Spinal cord (tissue), 10 donors: ENCODE measurements at places on chromosomes 11 and 22. TPM values are rescaled to one million over a fixed set of nuclear protein-coding genes. Genes with fewer than 3 reads are reported as not detected.

- DNase-seq = no peak
Measured at GRCh38 chr11:24267014-24267413, 229.8 kb upstream of the LUZP2 start.

DNA sequence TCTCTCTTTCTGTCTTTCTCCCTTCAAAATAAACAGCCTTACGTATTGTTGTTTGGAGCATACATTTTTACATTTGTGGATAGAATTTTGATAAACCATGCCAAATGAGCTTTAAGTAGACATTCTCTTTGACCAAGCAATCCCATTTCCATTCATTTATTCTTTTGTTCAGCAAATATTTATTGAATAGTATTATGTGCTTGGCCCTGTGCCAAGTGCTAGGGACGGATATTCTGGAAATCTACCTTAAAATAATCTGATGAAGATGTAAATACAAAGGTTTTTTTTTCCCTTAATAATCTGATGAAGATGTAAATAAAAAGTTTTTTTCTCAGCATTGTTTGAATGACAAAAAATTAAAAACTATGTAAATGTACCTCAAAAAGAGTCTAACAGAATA, 2.1 kb downstream of the OLFML1 start:
- DNase-seq = no peak

DNA sequence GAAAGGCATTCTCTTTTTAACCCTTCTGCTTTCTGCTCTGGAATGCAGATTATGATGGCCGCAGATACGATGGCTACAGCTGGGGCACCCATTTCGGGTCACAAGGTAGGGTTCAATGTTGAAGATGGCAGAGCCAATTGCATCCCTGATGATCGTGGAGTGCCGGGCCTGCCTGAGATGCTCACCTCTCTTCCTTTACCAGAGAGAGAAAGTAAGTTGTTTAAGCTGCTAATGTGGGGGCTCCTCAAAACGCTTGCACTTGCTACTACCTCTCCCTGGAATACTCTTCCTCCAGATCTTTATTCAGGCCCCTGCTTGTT, 50.8 kb upstream of the PRDM11 start:
- DNase-seq = no peak

GRCh38 chr11:94472916-94473799, 20.5 kb downstream of the MRE11 start:
- no peak for DNase-seq

- no peak for DNase-seq
Measured at GRCh38 chr22:44906248-44906936, 103.4 kb downstream of the PHF21B start.

- no peak for DNase-seq
Measured at GRCh38 chr11:20854215-20854955, 185.0 kb downstream of the NELL1 start.

- no peak for DNase-seq
Measured at GRCh38 chr11:35326266-35326879, 93.0 kb downstream of the SLC1A2 start.

DNA sequence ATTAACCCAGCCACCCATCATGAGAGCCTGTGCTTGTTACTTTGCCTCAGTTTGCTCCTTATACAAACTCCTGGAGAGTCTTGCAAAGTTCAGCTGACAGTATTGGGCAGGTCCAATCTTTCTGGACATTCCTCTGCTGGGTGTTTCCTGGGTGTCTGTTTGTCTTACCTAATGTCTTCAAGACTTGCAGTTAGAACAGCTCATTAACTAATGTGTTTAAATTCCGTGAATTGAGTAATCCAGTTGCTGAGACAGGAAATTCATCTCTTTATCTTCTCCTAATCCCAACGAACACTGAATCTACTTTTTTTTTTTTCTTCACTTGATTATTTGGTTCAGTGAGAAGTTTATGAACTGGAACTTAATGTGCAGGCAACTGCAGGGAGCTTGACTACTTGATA, 20.6 kb downstream of the BCO2 start:
- DNase-seq = no peak

- no peak for DNase-seq
Measured at GRCh38 chr11:117588166-117588810, 208.7 kb downstream of the DSCAML1 start.

GRCh38 chr22:32922186-32922585, 120.7 kb downstream of the TIMP3 start:
- no peak for DNase-seq

- peak; percentile 41 for DNase-seq
Measured at GRCh38 chr11:1826552-1827094, 8.2 kb upstream of the SYT8 start.

GRCh38 chr22:28094771-28095170, 175.7 kb upstream of the PITPNB start:
- no peak for DNase-seq

GRCh38 chr11:10973416-10973815, 115.6 kb upstream of the ZBED5 start:
- DNase-seq = peak; percentile 76

GRCh38 chr11:75342231-75342918, 9.1 kb downstream of the ARRB1 start:
- peak; percentile 77 for DNase-seq

- DNase-seq = no peak
Measured at GRCh38 chr11:74427384-74427886, 29.2 kb upstream of the PGM2L1 start.

The OR5B21 gene
- polyA plus RNA-seq = not detected

The FIBIN gene
- polyA plus RNA-seq = 97.6 TPM

The BIRC3 gene
- polyA plus RNA-seq = 1.8 TPM

The TPBGL gene
- 3.3 TPM for polyA plus RNA-seq

The FAM83F gene
- 0.78 TPM for polyA plus RNA-seq

The SLC5A1 gene
- 0.32 TPM for polyA plus RNA-seq

The SOX6 gene
- 45.9 TPM for polyA plus RNA-seq
